Stimulated activated effector memory CD8-positive, alpha-beta T cell treated with anti-CD3 and anti-CD28 coated beads, Interleukin-12 subunit alpha, Interleukin-12 subunit beta, amount 100 ng/mL, for 72 hours (primary cell): ENCODE measurements at places on chromosomes 5 and 9.

GRCh38 chr5:14068136-14068535, 75.0 kb upstream of the TRIO start:
- DNase-seq, result no peak

DNA sequence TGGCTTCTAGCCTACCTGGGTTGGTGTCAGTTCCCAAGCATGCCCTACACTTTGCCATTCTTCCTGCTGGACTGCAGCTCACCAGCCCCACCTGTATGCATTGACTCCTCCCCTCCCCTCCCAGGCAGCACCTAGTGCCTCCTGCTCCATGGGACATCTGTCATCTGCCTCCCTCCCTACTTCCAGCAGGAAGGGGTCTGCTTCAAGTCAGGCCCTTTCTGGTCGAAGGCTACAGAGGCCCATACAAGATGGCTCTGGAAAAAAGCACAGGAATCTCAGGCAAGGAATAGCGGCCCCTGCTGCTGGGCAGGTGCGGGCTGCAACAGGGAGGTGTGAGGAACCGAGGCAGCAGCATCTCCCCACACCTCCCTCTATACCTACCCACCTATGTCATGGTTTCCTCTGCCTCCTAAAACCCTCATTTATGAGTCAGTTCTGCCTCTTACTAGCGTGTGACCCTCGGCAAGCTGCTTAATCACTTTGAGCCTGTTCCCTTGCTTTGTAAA, 19.7 kb downstream of the WWC1 start:
- DNase-seq, result no peak

GRCh38 chr9:33130961-33131789, 36.0 kb downstream of the B4GALT1 start:
- DNase-seq, result no peak

DNA sequence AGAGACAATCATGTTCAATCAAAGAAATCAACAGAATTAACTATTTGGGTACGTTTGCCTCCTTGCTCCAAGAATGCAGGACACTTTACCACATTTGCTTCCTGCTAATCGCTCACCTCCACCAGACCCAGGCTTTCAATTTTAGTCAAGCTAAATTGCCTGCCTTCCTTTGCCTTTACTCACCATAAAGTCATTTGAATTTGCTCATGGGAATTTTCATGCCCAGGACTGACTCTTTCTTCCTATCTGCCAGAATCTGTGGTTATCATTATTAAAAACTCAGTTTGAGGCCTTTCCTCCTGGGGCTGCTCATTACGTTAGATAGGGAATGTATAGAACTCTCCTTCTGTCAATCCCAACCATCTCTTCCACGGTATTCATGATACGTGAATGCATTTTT, 1935.3 kb upstream of the WWC1 start:
- DNase-seq, result no peak

GRCh38 chr9:16461851-16462250, 408.6 kb downstream of the BNC2 start:
- no peak for DNase-seq

DNA sequence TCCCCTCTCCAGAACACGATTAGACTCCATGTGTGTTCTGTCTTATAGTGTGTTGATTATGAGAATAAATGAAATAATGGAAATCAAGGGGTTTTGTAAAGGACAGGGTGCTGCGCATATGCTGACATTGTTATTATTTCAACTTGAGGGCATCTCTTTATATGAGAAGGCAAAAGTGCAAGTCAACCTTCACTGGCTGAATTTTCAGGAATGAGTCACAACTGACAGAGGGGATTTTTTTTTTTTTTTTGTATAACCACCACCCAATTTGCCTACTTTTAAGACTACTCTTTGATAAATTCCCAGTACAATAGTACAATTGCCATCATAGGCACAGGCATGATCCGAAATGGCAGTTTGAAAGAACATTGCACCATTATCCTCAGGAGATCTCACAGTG, 419.2 kb upstream of the NMUR2 start:
- DNase-seq, result no peak

DNA sequence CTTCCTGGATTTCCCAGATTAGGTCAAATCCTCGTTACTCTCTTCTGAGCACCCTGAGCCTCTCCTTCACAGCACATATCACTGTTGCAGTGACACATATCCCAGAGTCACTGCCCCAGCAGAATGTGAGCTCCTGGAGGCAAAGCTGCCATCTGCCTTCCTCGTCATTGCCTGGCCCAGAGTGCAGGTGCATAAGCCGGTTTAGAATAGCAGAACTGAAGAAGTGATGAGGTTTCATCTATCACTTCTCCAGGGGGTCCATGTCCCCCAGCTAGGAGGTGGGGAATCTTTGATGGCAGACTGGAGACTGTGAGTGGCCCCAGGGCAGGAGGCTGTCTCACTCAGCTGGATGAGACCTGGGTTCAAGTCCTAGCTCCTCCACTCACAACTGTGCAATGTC, 25.8 kb downstream of the NIPAL4 start:
- no peak for DNase-seq

DNA sequence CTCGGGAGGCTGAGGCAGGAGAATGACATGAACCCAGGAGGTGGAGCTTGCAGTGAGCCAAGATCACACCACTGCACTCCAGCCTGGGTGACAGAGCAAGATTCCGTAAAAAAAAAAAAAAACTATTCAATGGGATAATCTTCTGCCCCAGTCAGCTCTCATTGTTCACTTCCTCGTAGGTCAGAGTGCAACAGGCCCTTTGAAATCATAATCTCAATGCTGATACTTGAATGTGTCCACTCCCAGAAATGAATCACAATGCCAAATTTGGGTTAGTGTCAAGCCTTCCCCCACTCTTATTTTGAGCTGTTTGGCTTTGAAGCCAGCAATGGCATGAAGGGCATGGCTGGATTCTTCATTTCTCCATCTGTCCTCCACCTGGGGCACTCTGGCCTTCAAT, 610.3 kb upstream of the KLF4 start:
- no peak for DNase-seq

GRCh38 chr5:115510145-115510645, 34.4 kb downstream of the FEM1C start:
- DNase-seq, result no peak

- DNase-seq, result no peak
Observed at GRCh38 chr5:150410524-150411244, 2.0 kb downstream of the CD74 start.

GRCh38 chr9:136553581-136553980, 7.7 kb upstream of the NOTCH1 start:
- no peak for DNase-seq

GRCh38 chr9:35164711-35165110, 2.9 kb downstream of the UNC13B start:
- no peak for DNase-seq

DNA sequence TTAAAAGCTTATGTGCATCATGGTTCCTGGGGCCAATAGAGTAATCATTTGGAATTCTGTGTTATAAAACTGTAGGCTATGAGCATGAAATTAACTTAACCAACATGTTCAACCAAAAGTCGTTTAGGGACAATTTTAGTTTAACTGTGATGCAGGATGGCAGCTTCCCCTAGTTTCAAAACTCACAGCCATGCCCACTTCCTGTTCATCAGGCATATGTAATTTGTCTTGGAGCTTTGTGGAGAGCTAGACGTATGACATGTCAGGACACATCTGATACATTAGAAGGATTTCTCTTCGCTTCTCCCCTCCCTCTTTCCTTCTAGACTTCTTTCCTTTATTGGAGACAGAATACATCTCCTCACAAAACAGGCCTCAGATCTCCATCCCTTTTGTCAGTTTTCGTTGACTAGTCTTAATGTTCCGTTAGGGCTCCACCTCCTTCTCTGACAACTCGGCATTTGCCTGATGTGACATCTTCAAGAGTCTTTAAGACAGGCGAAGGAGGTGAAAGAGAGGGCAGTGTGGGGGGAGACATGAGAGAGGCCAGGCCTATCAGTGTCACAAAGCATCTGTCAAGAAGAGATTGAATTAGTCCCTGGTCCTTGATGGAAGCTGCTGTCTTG, 176.0 kb downstream of the MSX2 start:
- DNase-seq, result no peak

DNA sequence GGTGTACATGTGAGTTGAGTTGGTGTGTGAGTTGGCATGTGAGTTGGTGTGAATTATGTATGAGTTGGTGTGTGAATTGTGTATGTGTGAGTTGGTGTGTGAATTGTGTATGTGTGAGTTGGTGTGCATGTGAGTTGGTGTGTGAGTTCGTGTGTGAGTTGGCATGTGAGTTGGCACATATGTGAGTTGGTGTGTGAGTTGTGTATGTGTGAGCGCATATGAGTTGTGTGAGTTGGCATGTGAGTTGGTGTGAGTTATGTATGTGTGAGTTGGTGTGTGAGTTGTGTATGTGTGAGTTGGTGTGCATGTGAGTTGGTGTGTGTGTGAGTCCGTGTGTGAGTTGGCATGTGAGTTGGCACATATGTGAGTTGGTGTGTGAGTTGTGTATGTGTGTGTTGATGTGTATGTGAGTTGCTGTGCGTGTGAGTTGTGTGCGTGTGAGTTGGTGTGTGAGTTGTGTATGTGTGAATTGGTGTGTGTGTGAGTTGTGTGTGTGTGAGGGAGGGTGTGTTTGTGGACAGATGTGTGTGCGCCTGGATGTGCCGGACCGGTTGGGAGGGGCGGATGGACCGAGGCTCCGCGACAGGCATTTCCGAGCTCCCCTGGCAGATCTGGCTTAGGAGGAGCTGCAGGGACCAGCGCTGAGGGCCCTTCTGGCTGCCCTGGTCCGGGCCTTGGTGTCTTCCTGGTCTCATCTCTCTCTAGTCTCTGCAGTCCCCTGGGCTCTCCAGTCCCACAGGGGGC, 162.5 kb upstream of the IER5L start:
- no peak for DNase-seq

GRCh38 chr9:4117835-4118610, 181.8 kb downstream of the GLIS3 start:
- DNase-seq, result peak; percentile 59

DNA sequence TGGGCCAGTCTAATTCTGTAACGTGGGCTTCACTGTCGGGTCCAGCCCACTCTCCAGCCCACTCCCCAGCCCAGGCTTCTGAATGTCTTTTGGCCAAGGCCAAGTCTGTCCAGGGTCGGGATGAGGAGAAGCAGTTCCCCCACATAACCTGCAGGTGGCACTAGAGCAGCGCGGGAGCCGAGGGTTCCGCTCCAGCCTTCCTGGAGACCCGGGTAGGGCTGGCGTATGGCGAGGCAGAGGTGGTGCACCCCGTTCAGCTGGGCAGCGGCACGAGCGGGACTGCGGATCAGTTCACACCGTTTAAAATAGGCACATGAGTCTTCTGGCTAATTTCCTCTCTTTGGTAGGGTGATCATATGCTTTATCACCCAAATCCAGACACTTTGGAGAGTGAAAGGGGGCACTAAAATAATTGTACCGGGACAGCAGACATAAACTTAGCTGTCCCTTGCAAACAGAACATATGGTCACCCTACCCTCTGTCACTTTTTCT, 185.9 kb downstream of the MSX2 start:
- DNase-seq, result peak; percentile 70
